WTC11 (cell line): ENCODE measurements at places on chromosomes 3 and 15.

- DNase-seq, result no peak
Observed at GRCh38 chr15:48940508-48940907, 23.2 kb downstream of the SHC4 start.

DNA sequence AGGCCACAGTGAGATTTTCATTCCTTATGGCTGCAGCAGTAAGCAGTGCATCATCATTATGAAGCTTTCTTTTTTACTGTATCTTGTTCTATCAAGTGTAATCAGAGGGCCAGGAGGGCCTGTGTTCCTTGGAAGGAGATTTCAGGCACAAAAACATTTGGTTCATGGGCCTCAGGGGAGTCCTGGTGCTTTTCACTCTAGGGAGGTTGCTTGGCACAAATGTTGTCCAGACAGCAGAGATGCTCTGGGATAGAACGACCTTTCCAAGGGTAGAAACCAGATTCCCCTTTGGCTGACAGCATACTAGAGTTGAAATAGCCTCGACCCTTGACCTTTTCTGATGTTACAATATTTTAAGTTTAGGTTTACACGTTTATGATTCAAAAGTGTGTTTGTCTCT is 95.3 kb upstream of the CLSTN2 start:
- DNase-seq, result no peak

DNA sequence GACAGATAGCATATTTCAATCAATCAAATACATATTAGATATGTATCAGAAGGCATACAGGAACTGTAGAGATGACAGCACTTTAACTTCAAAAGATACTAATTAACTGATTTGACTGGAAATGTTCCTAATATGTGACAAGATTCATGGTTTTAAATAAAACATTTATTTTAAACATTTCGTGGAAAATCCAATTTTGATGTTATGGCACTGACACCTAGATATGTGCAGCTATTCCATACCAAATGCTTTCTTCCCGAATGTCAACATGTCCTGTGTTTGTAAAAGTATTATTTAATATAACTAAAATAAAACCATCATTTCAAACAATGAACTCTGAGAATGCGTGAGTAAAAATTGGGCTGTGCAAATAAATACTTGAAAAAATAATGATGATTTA is 1209.3 kb downstream of the NSUN3 start:
- no peak for DNase-seq

DNA sequence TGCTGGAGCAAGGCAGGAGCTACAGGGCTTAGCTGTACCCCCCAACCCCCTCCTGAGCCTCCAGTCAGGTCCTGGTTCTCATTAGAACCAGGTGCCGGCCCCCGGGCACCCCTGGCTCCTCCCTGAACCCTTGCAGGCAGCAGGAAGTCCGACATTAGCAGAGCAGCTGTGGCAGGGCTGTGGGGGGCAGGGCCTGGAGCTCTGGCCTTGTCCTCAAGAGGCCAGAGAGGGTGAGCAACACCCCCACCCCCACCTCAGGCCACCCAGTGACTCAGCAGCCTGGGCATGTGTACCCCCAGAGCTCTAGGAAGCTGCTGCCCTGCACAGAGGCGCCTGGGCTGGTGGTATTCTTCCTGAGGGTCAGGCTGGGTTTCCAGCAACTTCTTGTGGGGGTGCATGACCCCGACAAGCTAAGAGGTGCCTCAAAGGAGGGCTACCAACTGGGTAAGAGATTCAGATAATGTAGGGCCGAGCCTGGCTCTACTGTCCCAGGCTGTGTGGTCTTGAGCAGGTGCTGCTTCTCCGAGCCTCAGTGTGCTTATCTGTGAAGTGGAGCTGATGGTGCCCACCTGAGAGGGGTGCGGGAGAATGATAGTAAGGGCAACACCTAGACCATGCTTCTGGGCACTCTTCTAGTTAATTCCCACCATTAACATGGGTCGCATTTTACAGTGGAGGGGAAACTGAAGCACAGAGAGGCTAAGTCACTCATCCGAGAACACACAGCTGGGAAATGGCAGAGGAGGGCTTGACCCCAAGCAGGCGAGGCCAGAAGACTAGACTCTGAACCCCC is 16.0 kb downstream of the H1-8 start:
- no peak for DNase-seq

GRCh38 chr3:73435055-73435454 is 189.7 kb downstream of the PDZRN3 start:
- DNase-seq, result no peak
